HS-27A (cell line): ENCODE measurements at places on chromosomes 1 and 21.

GRCh38 chr1:81366173-81366572, 434.6 kb upstream of the ADGRL2 start:
- no peak for DNase-seq

DNA sequence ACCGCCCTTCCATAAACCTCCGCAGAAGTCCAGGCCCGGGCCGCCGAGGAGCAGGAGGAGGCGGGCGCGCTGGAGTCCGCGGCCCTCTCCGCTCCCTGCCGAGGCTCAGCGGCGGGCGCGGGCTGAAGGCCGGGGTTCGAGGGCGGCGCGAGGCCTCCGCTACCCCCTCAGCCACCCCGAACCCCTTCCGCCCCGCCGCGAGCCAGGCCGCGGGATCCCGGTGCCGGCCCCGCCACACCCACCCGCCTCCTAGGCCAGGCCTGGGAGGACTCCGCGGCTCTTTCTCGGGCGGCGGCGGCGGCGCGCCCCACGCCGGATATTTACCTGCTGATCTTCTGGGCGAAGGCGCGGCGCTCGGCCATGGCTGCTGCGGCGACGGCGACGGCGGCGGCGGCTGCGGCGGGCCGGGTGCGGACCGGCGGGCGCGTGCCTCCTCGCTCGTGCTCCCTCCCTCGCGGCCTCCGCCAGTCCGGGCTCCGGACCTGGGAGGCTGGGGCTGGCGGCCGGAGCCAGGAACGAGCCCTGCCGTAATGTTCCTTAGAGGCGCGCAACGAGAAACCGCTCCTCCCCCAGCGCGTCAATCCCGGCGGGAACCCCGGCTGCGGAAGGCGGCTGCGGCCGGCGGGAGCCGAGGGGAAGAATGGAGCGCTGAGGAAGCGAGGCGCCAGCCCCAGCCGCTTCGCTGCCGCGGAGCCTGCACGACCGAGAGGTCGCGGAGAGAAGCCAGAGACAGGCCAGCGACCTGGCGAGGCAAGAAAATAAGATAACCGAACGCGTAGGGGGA, at the start of gene DOCK7:
DOCK7 (minus strand) TSS at position 484 of the 784 bp plus-strand sequence; CDS start at position 362, 122 bp downstream.
- DNase-seq = no peak

GRCh38 chr1:156894001-156894400, 483 bp downstream of the PEAR1 start:
- no peak for DNase-seq

- DNase-seq = no peak
These were observed at the start of gene C1orf87 for GRCh38 chr1:60073605-60074278. C1orf87 (minus strand) TSS chr1:60073770; CDS start chr1:60072643, 1,127 bp downstream.

DNA sequence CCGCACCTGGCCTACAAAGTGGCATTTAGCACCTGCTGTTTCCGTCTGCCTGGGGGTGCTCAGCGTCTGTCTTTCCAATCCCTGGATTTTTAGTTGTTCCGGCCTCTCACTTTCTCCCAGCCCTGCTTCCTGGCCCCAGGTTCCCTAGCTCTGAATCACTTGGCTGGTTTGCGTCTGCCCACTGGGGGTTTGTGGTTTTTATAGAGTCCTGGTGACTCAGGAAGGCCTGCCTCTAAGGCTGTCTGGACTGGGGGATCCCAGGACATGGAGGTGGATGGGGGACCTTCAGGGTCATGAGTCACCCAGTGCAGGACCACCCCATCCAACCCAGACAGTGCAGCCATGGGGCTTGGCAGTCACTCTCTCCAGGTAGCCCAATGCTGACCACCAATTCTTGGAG, 53.5 kb downstream of the MRPL37 start:
- DNase-seq = peak; percentile 81

DNA sequence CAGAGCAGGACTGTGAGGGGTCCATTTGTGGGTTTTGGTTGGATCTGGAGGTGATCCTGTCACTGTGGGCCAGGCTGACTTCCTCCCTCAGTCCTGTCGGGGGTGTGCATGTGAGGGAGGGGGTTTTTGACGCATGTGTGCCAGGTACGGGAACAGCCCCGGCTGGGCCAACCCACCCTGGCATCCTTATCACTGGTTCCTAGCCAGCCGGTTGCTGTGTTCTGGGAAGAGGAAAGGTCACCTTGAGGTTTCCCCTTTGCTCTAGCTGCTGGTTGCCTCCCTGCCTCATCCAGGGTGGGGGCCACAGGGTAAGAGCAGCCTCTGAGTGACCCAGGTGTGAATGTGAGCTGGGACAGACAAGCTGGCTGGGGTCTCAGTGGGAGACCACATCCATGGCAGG, 2.5 kb downstream of the SLC26A9 start:
- DNase-seq = no peak

DNA sequence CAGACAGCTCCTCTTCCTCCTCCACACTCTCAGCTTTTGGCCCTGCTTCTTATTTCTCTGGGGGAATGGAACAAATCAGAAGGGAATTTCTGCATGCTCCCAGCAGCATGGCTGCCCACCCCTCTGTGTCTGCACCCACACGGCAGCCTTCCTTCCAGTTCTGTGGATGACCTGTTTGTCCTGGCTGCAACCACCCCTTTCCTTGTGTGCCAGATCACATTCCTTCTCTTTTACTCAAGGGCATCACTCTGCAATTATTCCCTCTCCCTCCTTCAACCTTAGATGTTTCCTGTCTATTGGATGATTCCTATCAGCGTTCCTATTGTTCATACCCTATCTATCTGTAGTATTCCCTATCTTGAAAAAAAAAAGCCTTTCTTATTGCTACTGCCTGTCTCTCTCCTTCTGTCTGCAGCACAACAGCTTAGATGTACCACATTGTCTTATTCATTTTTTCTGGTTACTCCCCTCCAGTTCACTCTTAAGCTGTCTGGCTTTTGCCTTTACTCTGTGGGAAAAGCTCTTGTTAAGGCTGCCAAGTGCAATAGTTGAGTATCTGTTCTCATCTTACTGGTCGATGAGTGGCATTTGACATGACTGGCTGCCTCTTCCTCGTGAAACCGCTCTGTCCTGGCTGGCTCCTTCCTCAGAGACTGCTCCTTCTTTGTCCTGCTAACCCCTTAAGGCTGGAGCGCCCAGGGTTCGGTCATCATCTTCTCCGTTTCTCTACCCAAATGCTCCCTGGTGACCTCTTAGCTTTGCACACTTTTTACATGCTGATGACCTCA, 351.1 kb downstream of the CAMTA1 start:
- no peak for DNase-seq

DNA sequence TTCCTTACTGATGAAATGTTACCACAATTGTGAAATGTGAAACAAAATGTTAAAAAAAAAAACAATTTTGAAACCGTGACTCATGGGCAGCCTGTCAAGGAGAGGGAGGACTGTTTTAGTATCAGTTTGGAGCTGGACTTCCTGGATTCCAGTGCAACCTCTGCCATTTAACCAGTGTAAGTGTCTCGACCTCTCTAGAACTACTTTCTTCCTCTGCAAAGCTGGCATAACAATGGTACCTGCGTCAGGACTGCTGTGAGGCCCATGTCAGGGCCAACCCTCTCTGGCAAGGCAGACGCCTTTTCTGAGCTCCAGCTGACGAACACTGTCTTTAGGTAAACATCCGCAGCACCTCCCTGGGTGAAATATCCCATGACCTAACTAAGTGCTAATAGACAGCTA, 20.9 kb downstream of the URB1 start:
- DNase-seq = no peak

DNA sequence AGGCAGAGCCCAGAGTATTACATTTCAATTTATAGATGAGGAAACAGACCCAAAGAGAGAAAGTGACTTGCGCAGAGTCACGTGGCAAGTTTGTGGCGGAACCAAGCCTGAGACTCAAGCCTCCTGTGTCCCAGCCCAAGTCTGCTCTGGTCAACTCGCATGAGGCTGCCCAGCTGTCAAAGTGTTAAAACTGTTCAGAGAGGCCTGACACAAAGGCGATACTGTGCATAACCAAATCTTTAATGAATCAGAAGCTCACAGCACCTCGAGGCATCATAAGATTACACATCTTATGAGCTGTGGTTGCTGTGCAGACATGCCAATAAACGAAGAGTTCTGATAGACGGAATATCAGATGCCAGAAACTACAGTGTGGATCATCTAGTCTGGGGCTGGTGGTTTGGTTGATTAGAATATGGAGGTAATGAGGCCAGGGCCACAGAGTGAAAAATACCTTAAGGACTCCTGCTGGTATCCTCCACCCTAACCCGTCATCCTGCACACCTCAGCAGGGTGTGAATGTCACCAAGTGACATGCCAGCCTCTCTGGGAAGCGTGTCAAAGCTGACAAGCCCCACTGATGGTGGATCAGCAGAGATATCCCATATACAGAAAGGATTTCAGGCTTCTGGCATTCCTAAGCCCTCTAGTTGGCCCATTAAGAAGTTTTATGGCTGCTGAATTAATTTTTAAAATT, 42.2 kb downstream of the TNNT2 start:
- DNase-seq = no peak

- DNase-seq = no peak
These were observed 453 bp downstream of the CDKN2C start for GRCh38 chr1:50970509-50970887.

DNA sequence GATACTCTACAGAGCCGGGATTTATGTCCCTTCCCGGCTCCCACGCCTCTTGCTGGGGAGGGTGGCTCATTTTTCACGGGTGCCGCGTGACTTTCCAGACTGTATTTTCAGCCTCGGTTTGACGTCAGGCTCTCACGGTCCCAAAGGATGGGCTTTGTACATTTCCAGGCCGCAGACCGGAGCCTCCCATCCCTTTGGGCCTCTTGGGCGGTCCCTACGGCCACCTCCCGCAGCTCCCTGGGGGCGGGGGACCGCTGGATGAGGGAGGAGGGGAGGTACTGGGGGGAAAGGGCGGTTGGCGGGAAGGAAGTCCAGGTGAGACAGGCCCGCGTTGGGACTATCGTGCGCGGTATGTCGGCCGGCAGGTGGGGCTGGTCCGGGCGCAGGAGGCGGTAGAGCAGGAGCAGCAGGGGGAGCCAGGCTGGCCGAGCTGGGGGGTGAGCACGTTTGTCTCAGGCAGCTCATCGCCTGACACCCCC, 17.9 kb downstream of the UBL4B start:
- DNase-seq = no peak

DNA sequence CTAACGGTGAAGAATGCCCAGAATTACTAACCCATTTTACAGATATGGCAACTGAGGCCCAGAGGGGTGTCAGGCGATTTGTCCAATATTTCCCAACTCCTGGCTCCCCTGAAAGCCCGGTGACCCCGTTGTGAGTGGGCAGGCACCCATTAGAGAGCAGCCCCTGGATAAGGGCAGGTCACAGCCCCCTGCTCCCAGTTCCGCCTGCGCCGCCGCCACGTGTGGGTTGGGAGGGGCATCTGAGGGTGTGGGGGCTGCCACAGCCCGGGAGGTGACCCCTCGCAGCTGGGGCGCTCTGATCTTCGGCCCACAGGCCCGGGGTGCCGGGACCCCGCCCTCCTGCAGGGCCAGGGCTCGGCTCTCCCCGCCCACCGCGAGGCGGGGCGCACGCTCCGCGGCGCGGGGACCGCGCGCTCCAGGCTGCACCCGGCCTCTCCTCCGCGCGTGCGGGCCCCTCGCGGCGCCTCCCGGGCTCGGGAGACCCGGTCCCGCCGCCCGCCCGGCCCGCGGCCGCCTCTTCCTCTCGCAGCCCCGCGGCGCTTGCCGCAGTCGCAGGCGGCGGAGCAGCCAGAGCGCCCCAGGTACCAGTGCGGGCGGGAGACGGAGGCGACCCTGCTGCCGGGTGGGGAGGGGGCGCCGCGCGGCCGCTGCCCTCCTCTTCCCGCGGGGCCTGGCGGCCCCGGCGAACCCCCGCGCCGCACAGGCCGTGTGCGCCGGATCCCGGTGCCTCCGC, at the start of gene HTR6:
HTR6 (plus strand) TSS at position 423 of the 733 bp plus-strand sequence. CDS start 879 bp downstream, outside the sequence.
- no peak for DNase-seq

- DNase-seq = no peak
These were observed 3.4 kb downstream of the RGS8 start for GRCh38 chr1:182680901-182681567.

GRCh38 chr1:206716870-206717673, 32.4 kb downstream of the MAPKAPK2 start:
- no peak for DNase-seq

- no peak for DNase-seq
These were observed 96.9 kb upstream of the AKT3 start for GRCh38 chr1:243946946-243947345.

DNA sequence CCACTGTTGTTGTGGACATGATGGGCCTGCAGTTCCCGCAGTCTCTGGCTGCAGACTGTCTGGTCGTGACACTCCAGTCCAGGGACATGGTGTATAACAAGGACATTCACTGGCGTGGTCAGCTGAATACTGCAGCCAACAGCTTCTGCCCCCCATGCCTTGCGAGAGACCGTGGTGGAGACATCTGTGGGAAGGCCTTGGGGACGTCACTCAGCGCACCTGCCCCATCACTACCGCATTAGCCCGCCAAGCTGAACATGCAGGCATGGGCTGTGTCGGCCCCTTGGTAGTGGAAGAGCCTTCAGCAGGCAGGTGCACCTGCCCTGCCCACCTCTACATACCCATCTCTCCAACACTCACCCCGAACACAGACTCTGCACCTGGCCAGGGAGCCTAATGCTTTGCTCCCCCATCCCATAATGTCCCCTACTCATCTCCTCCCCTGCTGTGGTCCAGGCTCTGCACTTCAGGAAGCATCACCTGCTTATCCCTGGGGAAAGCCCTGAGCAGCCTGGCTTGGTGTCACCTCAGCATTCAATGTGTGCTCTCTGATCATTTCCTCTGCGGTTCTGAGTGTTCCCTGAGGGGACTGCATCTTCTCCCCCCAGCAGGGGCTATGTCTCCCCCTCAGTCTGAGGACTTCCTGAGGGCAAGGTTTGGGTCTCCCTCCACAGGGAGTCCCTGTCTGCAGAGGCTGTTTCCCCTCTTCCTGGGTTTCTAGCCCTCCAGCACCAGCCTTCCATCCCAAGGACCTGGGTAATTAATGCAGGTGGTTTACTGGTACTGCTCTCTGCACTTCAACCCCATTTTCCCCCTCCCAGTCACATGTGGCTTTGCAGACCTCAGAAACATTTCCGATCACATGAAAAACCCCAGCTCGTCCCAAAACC, 3.2 kb downstream of the PGLYRP4 start:
- no peak for DNase-seq

GRCh38 chr21:21559285-21560045, 561.3 kb downstream of the NCAM2 start:
- DNase-seq = no peak

DNA sequence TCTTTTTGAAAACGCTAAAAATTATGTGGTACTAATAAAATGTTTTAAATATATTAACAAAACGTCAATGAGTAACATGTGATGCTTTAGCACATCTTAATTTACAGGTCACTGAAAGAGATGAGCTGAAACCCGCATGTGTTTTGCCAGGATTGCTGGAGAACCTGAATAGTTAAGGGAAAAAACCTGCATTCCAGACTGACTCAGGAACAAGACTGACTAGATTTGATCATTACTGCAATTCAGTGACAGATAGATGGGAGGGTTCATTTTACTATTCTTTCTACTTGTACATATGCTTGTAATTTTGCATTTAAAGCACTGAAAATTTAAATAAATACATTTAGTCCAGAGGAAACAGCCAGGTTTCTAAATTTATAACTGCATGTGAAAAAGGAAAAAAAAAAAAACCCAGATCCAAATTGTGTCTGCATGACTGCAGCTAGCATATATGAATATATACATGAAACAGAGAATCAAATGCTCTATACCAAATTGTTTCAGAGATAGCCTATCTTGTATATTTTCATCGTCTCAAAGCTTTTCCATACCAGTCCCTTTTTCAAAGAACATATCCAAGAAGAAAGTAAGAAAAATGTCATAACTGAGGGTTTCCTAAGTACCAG, 71.7 kb downstream of the APP start:
- DNase-seq = no peak
